Pons (tissue), 1 donor: ENCODE measurements at places on chromosomes 7 and 10.

GRCh38 chr10:6363511-6363910 is 160.8 kb downstream of the PFKFB3 start:
- DNase-seq: no peak

DNA sequence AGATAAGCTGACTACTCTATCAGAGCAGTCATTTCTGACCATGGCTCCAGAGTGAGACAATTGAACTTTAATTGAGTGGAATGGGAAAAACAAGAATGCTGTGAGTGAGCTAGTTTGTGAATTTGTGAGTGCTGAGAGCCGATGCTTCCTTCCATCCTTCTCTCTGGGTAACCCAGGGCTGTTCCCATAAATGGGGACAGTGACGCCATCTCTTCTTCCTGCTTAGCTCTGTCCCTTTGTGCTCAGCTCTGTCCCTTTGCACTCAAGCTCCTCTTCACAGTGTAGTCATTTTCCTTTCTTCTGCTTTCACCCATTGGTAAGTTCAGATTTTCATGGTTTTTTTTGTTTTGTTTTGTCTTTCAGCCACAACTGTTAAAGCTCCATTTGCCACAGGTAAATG is 24.4 kb downstream of the C10orf120 start:
- DNase-seq: no peak

DNA sequence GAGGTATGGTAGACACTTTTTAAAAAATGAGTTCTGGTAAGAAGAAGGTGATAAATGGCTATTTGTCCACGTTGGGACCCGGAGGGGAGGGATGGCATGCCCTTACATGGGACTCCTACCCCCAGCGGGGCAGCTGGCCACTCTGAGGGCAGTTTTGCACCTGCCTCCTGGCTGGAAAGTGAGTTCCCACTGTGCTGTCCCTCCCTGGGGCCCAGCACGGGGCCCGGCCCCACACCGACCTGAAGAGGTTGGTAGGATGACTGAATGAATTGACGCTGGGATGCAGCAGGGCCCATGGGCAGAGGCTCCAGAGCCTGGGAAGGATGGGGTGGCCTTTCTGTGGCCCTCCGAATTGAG is 601 bp upstream of the AEBP1 start:
- DNase-seq: no peak

GRCh38 chr10:19853831-19854230 is 37.6 kb downstream of the PLXDC2 start:
- DNase-seq: no peak

- no peak for DNase-seq
Measured at GRCh38 chr10:74194545-74194944, 43.5 kb downstream of the ADK start.

GRCh38 chr7:156545979-156546378 is 94.6 kb upstream of the RNF32 start:
- no peak for DNase-seq
